NCI-H2171 (cell line): ENCODE measurements at places on chromosomes 2 and 18.

GRCh38 chr2:86500325-86501083 lies 59.3 kb downstream of the KDM3A start:
- DNase-seq: no peak

- no peak for DNase-seq
These were observed 189.4 kb upstream of the LHCGR start for GRCh38 chr2:48944956-48945355.

DNA sequence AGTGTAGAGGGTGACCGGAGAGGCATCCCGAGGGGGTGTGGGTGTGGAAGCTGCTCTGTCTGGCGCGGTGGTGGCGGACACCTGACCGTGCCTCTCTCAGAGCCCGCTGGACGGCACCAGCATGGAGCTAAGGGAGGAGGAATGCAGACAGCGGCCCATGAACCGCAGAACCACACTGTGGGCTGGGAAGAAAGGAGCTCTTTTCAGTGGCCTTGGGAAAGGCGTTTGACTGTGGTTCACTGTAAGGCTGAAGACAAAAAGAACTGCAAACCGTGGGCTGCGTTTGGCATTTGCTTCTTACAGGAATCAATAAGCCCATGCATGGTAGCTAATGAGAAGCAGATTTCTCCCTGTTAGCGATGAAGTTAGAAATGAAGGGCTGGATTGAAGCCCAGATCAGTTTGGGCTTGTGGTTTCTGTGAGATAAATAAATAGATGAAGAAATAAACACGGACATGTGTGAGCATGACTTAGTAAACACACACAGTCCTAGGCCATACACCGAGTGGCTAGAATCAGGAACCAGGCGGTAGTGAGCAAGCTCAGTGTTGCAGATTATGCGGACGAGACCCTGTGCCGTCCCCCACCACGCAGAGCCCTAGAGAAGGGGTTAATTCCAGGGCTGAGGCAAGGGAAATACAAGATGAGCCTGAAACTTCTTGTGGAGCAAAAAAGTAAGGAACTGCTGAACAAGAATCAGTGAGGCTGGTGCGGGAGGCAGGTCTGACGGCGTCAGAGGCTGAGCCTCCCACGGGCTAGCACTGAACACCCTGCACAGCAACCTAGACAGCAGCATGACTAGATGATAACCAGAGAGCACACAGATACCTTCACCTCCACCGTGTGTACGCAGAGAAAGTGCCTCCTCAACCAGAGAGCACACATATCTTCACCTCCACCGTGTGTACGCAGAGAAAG lies 29.3 kb upstream of the NFATC1 start:
- no peak for DNase-seq

GRCh38 chr18:39299152-39299551 lies 1733.6 kb upstream of the CELF4 start:
- DNase-seq: no peak

DNA sequence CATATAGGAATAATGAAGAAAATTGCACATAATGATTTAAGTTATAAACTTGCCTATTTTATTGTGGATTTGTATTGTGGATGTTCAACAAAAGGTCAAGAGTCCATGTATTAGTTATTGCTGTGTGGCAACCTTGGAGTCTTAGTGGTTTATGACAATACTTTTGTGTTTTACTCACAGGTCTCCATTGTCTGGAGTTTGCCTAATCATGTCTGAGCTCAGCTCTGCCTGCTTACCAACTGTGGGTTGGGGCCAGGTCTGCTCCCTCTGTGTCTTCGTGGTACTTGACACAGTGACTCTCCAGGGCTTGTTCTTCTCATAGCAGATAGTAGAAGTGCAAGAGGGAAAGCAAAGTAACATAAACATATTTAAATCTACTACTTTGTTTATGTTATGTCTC lies 382.5 kb downstream of the CBLN2 start:
- no peak for DNase-seq
